CD8-positive, alpha-beta T cell (primary cell): ENCODE measurements at places on chromosomes 5 and 9.
A peak's percentile ranks its signal among the peaks of the same experiment; 100 is the strongest.

DNA sequence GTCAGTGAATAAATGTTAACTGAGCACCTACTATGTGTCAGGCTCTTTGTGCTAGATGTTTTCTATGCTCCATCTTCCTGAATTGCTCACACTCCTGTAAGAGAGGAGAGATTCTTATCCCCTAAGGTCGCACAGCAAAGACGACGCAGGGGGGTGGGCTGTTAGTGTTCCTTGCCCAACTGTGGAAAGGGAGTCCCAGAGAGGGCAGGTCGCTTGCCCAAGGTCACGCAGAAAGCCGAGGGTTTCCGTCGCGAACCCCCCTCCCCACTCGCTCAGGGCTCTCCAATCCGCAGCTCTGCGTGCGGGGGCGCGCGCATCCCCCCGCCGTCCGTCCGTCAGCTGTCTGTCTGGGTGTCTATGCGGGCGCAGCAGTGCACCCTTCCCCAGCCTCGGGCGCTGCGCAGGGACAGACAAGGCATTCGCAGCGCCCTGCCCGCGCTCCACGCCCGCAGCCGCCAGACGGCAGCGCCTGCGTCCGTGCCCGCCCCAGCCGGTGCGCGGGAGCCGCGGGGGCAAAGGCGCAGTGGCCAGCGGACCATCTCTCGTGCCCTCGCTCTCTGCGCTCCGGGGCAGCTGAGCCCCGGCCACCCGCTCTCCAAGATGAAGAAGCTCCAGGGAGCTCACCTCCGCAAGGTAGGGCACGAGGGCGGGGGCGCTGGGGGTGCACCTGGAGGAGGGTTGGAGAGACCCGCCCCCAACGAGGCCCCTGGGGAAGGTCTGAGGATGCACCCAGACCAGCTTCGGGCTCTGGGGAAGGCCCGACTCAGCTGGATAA, at the start of gene SLC6A7:
SLC6A7 (plus strand) TSS at position 335 of the 775 bp plus-strand sequence; CDS start at position 601, 266 bp downstream.
- no peak for DNase-seq

GRCh38 chr9:32382565-32383320, 1.7 kb upstream of the ACO1 start:
- DNase-seq, result no peak

DNA sequence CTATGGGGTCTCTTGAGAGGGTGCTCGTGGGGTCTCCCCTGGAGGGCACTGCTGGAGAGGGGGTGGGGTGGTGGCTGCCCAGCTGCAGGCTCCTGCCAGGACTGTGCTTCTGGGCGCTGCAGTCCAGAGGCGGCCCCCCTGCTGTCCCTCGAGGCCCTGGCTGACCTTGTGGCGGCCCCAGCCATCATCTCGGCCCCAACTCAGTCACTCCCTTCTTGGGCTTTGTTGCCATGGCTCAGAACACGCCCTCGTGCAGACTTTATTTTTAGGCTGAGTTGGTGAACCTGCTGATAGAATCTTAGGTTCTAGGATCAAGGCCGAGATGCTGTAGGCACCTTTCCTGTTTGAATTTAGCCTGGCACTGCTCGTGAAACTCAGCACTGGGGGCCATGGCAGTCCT, 22.8 kb downstream of the FBXW5 start:
- DNase-seq, result no peak

DNA sequence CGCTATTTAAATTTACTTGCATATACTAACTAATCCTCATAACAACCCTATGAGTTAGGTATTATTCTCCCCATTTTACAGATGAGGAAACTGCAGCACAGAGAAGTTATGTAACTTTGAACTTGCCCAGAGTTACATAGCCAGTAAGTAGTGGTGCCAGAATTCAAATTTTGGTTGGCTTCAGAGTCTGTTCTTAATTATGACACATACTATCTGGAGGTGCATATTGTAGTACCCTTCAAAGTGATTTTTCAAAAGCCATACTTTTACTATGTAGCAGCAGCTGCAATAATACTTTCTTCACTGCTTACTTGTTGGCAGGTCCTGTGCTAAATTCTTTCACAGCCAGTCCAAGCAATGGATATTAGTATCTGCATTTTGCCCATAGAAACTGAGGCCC, 16.4 kb downstream of the MAN2A1 start:
- no peak for DNase-seq

DNA sequence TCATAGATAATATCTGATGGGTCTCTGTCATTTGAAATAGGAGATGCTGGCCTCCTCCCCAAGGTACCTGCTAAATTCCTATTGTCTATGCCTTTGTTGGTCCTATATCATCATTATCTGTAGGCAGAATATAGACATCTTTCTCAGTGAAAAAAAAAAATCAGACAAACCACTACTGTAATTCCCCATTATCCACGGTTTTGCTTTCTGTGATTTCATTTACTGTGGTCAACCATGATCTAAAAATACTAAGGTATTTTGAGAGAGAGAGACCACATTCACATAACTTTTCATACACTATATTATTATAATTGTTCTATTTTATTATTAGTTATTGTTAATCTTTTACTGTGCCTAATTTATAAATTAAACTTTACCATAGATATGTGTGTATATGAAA, 122.5 kb downstream of the INVS start:
- DNase-seq, result no peak

DNA sequence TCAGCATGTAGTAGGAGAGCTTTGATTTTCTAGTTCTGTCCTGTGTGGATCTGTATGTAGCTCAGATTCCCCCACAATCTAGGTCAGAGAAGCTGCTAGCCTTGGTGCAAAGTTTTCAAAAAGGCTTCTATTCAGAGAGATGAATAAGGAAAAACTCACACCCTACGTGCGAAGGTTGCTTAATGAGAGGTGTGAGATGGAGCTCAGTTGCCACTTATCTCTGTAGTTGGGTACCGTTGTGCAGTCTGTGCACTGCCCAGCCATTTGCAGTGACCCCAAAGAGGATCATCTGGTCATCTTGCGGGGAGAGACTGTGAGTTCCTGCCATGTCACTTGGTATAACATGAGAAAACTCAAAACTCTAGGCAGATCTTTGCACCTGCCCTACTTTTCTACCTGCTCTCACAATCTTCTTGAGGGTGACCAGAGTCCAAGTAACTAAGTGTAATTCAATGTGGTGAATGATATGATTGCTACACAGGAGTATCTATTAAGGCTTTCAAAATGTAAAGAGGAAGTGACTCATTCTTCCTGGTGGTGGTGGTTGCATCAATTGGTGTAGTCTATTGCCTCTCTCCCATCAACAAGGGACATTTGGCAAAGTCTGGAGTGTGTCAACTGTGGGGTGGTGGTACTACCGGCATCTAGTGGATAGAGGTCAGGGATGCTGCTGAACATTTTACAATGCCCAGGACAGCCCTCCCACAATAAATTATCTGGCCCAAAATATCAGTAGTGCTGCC, 65.2 kb downstream of the TMC1 start:
- DNase-seq, result peak; percentile 55

- no peak for DNase-seq
Measured at GRCh38 chr5:41527201-41527779, 16.9 kb upstream of the PLCXD3 start.

DNA sequence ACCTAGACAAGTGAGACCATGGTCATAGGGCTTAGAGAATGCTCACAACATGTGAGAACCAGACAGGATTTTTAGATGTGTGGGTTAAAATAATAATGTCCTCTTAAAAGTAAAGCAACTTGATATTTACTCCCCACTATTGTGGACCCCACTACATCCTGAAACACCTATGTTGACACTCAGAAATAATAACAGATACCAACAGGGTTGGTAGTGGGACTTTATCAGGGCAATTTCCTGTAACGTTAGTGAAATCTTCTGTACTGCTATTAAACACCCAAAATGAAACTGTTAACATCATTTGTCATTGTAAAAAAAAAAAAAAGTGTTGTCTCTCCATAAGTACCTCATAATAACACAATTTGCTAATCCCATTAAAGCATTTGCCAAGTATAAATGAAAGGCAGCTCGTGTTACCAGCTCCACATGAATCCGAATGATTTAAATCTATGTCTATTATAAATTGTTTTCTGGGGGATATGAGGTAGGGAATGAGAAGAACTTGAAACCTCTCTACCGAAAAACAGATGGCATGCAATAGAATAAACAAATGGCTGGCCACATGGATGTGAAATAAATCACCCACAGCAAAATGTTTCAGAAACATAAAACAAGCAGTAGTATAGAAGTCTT, 285.9 kb downstream of the ARHGEF28 start:
- DNase-seq, result no peak

DNA sequence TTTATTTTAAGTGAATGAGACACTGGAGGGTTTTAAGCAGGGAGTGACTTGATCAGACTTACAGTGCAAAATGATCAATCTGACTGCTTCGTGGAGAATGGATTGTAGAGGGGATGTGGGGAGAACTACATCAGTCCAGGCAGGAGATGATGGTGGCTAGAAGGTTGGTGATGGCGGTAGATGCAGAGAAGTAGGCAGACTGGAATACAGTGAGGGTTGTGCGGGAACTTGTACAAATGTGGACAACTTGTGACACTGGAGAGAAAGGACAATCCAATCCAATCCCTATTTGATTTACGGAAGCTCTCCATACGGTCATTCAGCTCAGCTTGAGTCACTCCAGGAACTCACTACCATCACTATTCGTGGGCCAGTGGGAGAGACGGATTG, 593 bp downstream of the TIGD6 start:
- no peak for DNase-seq

DNA sequence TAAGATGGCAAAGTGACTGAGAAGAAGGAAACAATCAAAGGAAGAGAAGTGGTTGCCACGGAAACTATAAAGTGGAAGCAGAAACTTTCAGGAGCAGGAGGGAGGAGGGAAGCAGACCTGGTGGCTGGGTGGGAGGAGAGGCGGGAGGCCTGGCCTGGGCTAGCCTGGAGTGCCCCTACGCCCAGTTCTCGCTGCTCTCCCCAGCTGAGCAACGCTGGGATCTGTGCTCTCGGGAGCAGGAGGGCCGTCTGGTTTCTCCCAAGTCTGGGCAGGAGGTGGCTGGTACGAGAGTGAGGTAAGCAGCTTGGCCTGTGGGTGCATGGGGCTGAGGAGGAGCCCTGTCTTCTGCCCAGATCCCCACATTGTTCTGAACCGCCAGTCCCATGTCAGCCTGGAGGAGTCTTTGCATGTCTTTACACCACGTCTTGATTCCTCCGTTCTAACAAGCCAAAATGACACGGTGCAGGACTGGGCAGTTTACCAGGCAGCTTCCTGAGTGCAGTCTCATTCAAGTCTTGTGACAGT, 15.0 kb upstream of the DAB2IP start:
- no peak for DNase-seq

DNA sequence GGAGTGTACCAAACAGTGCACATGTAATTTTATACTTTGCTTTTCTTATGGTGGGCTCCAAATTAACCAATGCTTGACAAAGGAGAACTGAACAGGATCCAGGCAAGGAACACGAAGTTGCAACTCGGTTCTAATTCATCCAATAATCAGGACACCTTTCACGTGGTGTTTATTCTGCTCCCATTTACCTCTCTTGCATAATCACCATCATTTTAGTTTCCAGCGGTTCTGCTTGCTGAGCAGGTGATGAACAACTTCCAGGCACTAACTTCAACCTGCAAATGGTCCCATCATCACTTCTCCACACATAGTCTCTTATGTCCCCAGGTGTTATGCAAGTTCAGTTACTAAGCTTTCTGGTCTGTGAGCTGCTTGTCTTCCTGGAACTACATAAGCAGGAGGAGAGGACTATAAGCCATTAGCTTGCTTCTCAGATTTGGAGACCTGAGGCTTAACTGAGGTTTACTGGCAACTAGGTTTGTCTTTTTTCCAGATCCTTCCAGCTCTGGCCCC, 326.8 kb upstream of the SLC30A5 start:
- DNase-seq, result no peak

- no peak for DNase-seq
Measured at GRCh38 chr9:25418974-25419373, 259.3 kb downstream of the TUSC1 start.

GRCh38 chr9:129400971-129401622, 219.8 kb downstream of the C9orf50 start:
- no peak for DNase-seq

DNA sequence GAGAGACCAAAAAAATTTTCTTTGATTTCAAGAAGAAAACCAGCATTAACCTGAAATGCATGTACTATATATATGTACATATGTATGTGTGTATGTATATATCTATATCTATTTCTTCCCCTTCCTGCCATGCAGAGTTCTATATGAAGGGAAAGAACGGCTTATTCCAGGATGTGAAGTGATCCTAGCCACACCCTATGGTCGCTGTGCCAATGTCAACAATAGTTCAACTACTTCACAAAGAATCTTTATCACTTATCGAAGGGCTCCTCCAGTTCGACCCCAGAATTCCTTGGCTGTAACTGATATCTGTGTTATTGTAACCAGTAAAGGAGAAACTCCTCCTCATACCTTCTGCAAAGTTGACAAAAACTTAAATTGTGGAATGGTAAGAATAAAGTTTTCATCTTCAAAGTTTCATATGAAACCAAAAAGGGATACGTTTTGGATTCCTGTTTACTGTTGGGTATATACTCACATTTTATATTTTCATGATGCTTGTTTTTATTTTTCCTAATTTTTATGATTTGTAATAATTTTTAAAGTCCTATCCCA, 56.2 kb downstream of the DENND4C start:
- DNase-seq, result no peak

DNA sequence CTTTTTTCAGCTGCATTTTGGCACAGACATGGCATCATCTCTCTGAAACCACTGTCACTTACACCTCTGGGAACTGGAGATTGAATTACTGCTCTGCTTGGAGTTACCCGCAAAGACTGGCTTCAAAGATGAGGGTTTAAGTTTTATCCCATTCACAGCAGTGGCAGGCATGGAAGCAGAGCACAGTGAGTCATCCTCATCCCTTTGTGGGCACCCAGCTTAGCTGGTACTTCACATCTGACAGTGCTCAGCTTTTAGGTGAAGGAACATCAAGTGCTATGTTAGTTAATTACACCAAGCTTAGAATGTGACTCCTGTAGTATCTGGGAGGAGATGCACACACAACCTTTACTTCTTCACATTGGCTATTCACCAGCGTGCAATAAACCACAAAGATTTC, 24.8 kb upstream of the ALDH1A1 start:
- no peak for DNase-seq

GRCh38 chr9:76459694-76460635, 983 bp downstream of the GCNT1 start:
- peak; percentile 25 for DNase-seq

DNA sequence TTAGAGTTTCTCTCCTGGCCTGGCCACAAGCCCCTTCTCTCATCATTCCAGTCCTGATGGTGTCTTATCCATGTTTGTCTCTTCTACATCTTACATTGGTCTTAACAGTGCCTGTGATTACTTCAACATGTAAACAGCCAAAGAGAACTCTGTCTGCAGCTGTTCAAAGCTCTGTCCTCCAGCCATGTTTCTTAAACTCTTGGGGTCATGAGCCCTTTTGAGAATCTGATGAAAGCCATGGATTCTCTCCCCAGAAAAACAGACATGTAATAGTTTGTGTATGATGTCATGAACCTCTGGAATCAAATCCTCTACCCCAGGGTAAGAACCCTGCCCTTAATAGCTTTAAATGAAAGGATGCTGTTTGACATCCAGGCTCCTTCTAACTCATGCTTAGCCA, 30.1 kb downstream of the MAMDC2 start:
- no peak for DNase-seq

- no peak for DNase-seq
Measured at GRCh38 chr5:67378256-67378655, 181.7 kb upstream of the CD180 start.

- peak; percentile 47 for DNase-seq
Measured at GRCh38 chr5:159469496-159470372, 139.4 kb upstream of the IL12B start.
